ENCODE measurements at places on chromosomes 16 and 17. TPM values are rescaled to one million over a fixed set of nuclear protein-coding genes. Genes with fewer than 3 reads are reported as not detected.

The UBALD1 gene
- total RNA-seq: 20.0 TPM

The TK1 gene
- total RNA-seq: 1.8 TPM

The PYY gene
- total RNA-seq: not detected

The HCRT gene
- total RNA-seq: not detected

GRCh38 chr17:42609182-42609813, at the start of the genes RETREG3 and TUBG1:
TSS of gene RETREG3 (minus strand) at chr17:42609374. CDS start at chr17:42609324, 50 bp downstream.
TSS of gene TUBG1 (plus strand) at chr17:42609683. CDS start at chr17:42609738, 55 bp downstream.
- peak; percentile 99 for DNase-seq

DNA sequence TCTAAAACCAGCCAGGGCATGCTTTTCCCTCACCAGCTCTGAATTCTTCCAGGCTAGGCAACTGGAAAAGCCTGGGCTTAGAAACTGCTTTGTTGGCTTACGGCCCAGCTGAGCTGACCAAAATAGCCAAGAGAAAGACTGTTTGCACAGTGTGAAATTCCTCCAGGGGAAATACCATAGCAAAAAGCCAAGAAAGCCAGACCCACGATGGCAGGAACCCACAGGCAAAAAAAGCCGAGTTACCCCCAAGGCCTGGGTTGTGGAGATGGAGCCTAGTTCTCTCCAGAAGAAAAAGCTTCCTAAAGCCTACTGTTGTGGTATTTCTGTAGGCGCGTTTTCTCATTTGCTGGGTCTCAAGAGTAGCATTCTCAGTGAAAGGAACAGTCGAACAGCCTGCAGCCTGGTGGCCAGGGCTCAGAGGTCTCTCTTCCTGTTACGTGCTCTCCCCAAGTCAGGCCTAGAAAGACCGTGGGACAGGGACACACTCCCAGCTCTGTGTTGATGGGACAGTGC, 9.2 kb downstream of the SP2 start:
- DNase-seq: peak; percentile 82

GRCh38 chr16:2933136-2933535, 21.4 kb downstream of the FLYWCH1 start:
- no peak for DNase-seq

The HOXB6 gene
- 2.2 TPM for total RNA-seq

DNA sequence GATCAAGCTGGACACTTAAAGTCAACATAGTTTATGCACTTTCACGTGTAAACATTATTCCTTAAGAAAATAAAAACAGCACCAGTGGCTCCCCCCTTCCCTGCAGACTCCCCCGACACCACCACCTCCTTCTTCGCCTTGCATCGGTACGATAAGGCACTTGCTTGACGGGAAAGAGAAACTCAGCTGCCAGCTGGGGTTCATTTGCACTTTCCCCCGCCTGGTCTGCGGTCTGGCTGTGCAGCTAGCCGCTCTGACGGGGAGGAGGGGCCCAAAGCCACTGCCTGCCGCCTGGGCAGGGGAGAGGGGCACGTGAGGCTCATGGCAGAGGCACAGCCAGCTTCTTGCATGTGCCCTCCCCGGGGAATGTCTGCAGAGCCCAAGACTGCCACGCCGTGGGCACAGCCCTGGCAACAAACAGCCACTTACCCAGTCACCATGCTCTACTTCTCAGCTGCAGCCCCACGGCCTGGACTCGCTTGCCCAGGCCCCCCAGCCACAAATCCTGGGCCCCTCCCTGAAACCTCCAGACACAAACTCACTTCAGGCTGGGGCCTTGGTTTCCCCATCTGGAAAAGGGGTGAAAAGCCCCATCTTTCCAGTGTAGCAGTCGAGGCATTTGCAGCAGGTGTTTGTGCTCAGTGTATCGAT, 16.5 kb upstream of the PRM1 start:
- peak; percentile 49 for DNase-seq

DNA sequence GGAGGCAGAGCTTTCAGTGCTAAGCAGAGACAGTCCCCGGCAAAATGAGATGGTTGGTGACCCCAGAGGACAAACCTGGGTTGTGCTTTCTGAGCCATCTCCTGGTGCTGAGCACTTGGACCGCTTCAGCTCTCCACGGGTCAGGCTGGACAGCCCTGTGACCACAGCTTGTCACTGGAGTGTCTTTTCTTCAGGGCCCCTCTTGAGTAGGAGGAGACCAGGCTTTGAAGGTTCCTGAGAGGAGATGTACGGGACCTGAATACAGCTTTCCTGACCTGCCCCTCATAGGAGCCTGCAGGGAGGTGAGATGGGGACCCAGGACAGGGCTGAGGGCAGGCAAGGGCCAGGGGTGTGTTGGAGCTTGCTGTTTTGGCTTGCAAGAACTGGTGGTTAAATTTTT, 17.8 kb upstream of the ADGRG1 start:
- DNase-seq: no peak

The DOK4 gene
- 14.5 TPM for total RNA-seq

DNA sequence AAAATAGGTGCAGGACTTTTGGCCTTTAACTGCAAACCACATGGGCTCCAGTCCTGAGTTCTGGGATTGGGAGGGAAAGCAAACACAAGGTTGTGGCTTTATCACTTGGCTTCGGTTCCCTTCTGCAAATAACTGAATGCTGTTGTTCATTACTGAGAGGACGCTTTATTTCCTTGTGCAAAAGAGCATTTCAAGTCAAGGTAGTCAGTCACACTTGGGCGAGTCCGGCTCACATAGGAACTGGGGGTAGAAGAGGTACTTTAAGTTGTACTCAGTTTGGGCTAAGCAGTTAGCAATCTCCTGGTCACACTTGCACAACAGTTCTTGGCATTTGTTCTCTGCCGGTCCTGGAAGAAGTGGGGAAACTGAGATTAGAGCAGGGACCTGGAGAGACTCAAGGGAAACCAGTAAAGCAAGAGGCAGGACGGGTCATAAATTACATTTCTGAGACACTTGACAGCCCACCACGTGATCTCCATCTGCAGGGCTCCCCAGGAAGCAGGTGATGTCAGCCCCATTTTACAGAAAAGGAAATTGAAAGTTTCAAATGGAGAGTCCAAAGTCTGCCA, 21.6 kb downstream of the PLA2G10 start:
- no peak for DNase-seq

DNA sequence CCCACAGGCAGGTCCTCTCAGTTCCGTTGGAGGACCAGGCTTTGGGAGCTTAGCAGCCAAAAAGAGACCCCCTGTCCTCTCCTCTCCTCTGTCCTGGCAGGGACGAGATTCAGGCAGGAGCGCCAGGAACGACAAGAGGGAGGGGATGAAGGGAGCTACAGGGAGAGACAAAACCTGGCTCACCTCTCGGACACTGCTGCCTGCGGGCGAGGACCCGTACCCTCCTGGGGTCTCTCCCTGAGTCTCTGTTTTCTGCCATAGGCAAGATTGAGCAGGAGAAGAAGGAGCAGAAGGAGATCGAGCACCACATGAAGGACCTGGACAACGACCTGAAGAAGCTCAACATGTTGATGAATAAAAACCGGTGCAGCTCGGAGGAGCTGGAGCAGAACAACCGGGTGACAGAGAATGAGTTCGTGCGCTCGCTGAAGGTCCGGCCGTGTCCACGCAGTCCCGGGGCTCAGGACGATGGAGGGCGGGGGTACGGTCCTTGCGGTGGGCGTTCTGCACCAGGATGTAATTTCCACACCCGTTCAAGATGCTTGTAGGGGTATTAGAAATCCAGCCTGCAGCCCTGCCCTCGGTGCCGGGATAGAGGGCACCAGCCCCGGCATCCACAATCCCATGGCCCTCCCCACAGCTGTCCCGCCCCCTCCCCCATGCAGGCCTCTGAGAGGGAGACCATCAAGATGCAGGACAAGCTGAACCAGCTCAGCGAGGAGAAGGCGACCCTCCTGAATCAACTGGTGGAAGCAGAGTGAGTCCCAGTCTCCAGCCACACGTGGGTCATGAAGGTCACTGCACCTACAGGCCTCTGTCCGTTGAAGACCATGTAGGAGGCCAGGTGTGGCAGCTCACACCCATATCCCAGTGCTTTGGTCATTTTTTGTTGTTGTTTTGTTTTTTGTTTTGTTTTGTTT, 13.8 kb upstream of the GAA start:
- peak; percentile 12 for DNase-seq

DNA sequence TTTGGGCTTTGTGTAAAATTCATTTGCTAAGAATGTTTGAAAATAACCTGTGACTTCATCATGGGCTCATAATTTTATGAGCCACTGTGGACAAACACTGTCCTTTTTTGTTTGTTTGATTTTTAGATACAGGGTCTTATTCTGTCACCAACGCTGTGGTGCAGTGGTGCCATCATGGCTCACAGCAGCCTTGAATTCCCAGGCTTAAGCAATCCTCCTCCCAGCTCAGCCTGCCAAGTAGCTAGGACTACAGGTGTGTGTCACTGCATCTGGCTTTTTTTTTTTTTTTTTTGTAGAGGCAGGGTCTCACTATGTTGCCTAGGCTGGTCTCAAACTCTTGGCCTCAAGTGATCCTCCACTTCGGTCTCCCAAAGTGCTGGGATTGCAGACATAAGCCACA, 8.3 kb downstream of the TEX2 start:
- DNase-seq: no peak

The TBC1D26 gene
- not detected for total RNA-seq
